Activated CD4-positive, alpha-beta T cell treated with anti-CD3 and anti-CD28 coated beads, Interleukin-2, Interleukin-4, amounts not matched to agents 100 ng/mL and 50 ng/mL, durations not matched to agents 16 hours and 8 hours (primary cell): ENCODE measurements at places on chromosomes 3 and 15.

DNA sequence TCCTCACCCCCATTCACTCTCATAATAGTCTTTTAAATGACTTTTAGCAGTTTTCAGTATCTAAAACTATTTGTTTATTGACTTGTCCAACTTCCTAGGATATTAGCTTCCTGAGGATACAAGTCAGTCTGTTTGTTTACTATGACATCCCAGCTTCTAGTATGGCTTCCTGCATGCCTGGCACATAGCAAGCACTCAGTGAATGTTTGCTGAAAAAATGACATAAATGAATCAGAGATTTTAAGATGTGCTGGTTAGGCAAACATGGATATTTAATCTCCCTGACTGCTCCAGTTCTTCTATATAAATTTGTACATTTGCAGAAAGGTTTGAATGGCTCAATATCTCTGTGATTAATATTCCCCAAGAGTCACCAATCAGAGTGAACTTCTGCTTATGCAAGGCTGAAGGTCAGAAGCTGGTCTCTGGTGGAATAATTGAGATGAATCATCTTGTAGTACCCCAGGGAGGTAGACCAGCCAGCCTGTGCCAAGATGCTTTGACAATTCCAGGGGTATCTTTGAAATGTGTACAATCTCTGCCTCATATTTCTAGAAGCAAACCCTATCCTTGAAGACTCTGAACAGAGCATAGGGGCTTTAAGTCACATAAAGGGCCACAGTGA lies 219.0 kb upstream of the LMCD1 start:
- DNase-seq = no peak

GRCh38 chr3:113658107-113658506 lies 38.3 kb downstream of the USF3 start:
- no peak for DNase-seq

DNA sequence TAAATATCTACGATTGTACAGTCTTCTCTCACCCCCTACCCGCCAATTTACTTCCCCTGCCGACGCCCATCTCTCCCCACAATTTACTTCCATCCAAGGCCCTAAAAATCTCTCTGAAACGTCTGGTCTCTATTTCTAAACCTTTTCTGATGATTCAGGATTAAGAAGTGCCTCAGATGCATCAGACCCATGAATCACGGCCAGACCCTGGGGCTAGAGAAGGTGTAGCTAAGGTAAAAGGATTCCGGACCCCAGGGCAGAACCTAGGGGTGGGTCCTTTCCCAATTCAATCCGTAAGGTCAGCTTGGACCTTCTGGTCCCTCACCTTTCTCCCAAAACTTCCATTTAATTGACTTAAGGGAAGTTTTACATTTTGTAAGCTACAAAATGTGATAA lies 46.4 kb downstream of the LRIG1 start:
- DNase-seq = no peak

DNA sequence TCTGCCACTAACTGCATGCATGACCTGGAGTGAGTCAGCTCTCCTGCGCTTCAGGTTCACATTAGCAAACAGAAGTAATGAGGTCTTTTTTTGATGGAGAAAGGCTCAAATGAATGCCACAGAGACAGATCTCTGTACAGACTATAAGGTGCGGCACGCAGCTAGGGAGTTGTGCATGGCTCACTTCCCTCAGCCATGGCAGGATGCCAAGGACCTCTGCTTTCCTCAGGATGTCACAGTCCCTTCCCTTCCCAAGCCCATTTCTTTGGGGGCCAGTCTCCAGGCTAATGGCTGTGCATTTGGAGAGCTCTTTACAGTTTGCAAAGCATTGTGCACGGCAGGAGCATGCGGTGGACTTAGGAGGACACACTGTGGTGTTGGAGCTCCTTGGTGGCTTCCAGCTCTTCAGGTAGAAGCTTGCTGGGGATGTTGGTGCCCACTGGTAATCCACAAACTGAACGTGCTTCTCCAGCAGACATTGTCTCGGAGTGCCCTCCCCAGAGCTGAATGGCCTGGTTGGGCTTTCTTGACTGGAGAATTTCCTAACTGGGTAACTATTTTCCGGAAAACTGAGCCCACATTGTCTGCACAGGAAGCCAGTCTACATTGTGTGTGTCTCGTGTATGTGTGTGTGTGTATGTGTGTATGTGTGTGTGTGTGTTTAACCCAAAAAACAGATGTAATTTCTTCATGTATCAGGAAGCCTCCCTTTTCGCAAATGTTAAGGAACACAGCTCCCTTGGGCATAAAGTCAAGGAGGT lies 172.5 kb upstream of the TLE3 start:
- no peak for DNase-seq

GRCh38 chr3:126442094-126442855 lies 33.4 kb downstream of the ZXDC start:
- DNase-seq = no peak
